ENCODE measurements at places on chromosomes 2 and 18. TPM values are rescaled to one million over a fixed set of nuclear protein-coding genes. Genes with fewer than 3 reads are reported as not detected.

- no peak for DNase-seq
These were observed 38.3 kb upstream of the TEX51 start for GRCh38 chr2:126860385-126860784.

GRCh38 chr2:158046121-158046880, 55.4 kb upstream of the UPP2 start:
- DNase-seq, result no peak

- DNase-seq, result peak; percentile 23
These were observed 32.1 kb upstream of the DYNAP start for GRCh38 chr18:54558609-54559585.

DNA sequence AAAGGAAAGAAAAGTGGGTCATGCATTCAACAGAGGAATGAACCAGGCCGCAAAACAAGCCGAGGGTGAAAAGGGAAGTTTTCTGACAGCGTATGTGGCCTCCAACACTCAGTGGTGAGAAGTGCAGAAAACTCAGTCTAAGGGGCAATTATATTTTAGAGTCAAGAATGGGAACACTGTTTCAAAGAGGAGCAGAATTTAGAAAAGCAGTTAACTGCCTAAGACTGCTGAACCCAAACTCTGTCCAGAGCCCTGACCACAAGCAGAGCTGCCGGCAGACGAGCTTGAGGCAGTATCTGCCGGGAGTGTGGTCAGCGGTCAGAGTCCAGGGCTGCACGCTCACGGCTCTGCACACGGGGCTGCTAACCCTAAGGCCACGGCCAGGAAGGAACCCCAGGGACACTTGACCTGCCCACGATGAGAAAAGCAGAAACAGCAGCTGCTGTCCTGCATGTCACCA, 347.0 kb upstream of the ID2 start:
- DNase-seq, result no peak

- no peak for DNase-seq
These were observed 16.0 kb upstream of the ACTR3 start for GRCh38 chr2:113873867-113874266.

DNA sequence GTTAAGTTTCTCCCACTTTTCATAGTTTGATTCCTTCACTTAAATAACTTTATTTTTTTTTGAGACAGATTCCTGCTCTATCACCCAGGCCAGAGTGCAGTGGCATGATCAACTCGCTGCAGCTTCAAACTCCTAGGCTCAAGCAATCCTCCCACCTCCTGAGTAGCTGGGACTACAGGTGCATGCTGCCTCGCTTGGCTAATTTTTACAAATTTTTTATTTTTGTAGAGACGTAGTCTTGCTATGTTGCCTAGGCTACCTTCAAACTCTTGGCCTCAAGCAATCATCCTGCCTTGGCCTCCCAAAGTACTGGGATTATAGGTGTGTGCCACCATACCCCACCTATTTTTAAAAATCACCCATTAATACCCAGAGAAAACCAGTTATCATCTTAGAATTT, 14.2 kb upstream of the WIPF1 start:
- DNase-seq, result no peak

DNA sequence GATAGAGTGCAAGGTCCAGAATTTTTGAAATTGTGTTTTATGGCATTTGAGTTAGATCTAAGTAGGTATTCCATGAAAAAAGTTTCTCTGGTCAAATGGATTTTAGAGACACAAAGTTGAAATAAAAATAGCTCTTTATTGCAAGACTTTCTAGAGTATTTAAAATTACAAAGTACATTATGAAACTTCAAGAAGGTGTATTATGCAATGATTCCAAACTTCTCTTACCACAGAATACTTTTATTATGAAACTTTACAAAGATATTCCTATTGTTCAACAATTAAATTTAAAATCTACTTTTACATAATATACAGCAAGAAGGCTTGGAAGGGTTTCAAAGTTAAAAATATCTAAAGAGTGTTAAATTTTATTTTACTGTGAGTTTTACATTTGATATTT, 65.9 kb downstream of the CALCRL start:
- DNase-seq, result no peak

GRCh38 chr18:58105206-58105887, 61.3 kb downstream of the NEDD4L start:
- DNase-seq, result no peak

DNA sequence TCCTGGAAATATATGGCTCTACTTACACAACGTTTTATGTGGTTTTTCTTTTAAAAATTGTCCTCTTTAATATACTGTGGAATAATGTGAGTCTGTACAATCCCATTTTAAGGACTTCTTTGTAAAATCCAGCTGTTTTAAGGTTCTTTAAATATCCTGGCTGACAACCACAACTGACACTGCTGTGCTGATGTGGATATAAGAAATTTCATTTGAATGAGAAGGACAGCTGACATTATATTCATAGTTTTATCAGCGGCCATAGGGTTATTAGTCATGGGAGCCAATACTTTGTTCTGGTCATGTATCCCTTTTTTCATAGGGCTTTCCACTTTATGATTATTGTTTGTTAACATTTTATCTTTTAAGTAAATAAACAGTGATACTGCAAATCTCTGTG, 169.5 kb downstream of the CAMKMT start:
- no peak for DNase-seq

- no peak for DNase-seq
These were observed 60.5 kb downstream of the DSEL start for GRCh38 chr18:67455890-67456501.

Gene TPO
- not detected for total RNA-seq

Gene LYG1
- 1.3 TPM for total RNA-seq

Gene OR6B2
- not detected for total RNA-seq

Gene MROH2A
- not detected for total RNA-seq

Gene CHST9
- not detected for total RNA-seq

Gene ALLC
- not detected for total RNA-seq

Gene RAB17
- 0.13 TPM for total RNA-seq

Gene RESP18
- not detected for total RNA-seq

Measured in K562 (cell line).